AG04450 (cell line): ENCODE measurements at places on chromosomes 7 and 10.

DNA sequence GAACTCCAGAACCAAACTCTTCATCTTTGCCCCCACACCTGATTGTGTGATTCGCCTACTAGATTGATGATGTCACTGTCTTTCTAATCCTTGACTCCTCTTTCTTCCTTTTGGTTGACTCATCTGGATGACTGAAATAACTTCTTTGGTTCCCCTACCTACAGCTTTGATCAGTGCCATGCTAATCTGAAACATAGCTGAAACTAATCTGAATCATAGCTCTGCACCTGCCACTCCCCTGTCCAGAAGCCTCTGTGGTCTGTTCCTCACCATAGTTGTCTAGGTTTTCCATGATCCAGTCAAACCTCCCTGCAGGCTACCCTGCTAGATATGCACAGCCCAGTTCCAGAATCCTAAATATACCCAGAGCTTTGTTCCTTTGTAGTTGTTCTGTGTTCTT lies 51.9 kb downstream of the ZNF365 start:
- DNase-seq = no peak

DNA sequence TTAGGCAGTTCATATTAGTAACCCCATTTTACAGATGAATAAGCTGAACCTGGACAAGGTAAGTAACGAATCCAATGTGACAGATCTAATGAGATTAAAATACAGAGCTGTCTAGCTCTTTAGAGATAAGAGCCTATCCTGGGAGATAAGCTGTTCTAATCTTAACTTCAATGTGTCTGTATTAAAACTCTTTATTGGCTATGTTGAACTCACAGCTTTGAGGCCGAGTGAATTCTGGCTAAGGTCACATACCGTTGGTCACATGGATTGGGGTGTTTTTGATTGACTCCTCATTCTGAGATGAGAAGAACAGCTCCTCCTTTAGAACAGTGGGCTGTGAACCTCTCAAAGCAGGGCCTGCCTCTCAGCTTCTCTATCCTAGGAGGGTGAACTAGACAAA lies 113.4 kb upstream of the EEPD1 start:
- DNase-seq = no peak

DNA sequence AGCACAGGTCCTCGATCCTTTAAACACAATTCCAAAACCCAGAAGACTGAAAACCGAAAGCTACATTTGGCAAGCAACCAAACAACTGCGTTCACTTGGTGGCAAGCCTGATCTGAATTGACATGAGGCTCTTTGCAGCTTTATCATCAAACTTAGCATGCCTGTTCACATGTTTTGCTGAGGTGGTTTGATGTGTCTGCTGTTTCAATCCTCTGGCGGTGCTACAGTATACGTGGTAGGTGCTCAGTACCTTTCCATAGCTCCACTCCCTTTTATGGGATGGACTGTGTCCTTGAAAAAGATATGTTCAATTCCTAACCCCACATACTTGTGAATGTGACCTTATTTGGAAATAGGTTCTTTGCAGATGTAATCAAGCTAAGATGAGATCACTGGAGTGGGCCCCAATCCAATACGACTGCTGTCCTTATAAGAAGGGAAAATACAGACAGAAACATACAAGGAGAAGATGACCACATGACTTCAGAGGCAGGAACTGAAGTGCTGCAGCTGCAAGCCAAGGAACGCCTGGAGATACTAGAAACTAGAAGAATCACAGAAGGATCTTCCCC lies 33.4 kb downstream of the CCDC6 start:
- DNase-seq = peak; percentile 95

DNA sequence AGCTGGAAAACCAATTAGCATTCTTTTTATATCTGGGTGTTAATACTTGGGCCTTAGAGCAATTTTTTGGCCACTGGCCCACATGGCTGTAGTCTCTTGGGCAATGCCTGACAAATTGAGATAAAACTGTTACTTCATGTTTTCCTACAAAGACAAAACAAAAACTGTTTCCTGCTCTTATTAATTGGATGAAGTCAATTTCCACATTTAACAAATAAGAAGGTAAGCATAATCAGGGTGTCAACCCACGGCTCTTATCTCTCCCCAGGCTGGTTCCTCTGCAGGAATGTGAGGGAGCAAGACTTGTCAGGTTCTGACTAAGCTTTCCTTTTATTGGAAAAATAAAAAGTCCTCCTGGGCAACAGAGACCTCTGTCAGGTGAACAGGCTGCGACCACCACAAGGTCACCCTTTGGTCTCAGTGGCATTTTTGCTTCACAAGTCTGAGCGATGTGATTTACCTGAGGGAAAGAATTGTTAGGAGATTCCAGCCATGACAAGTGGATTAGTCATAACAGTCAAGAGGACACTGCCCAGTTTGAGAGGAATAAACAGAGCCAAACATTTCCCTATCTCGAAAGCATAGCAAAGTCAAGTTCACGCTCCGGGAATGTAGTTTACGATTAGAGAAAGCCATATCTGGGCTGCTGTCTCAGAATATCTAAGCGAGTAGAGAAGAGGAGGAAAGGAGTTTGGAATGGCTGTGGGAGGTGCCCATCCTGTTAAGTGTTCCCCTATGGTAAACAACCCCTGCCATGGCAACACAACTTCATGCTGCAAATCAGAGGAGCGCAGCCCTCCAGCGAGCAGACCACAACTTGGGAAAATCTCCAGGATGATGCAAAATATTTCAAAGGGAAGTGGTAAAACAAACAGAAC lies 144.4 kb downstream of the TES start:
- peak; percentile 94 for DNase-seq

DNA sequence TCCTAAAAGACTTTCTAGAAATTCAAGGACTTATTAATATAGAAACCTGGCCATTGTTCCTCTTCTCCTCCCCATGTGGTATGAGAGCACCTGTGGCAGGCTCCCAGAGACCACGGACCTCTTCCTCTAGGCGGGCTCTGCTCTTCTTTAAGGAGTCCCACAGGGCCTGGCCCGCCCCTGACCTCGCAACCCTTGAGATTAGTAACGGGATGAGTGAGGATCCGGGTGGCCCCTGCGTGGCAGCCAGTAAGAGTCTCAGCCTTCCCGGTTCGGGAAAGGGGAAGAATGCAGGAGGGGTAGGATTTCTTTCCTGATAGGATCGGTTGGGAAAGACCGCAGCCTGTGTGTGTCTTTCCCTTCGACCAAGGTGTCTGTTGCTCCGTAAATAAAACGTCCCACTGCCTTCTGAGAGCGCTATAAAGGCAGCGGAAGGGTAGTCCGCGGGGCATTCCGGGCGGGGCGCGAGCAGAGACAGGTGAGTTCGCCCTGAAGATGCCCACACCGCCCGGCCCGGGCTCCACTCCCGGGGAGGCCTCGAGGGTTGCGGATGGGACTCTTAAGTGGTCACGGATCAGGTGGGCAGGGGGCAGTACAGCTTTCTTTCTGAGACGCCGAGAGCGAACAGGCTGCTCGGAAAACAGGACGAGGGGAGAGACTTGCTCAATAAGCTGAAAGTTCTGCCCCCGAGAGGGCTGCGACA lies at the start of gene SLC26A4:
Gene SLC26A4 (plus strand): TSS at position 448 of the 700 bp plus-strand sequence. CDS start 814 bp downstream, outside the sequence.
- no peak for DNase-seq

GRCh38 chr7:81925530-81925929 lies 155.7 kb upstream of the HGF start:
- no peak for DNase-seq

DNA sequence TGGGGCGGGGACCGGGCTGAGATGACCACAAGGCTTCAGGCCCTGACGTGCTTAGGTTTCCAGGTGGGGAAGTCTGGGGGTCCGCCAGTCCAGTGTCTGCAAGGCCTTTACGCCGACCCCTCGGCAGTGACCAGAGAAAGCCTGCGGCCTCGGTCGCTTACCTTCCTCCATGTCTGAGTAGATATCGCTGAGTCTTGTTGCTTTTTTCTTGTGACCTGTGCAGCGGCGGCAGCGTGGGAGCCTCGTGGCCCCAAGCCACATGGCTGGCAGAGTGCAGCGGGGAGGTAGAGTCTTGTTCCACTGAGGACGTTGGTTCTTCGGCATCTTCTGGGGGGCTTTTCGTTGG lies 329 bp downstream of the NOLC1 start:
- no peak for DNase-seq

DNA sequence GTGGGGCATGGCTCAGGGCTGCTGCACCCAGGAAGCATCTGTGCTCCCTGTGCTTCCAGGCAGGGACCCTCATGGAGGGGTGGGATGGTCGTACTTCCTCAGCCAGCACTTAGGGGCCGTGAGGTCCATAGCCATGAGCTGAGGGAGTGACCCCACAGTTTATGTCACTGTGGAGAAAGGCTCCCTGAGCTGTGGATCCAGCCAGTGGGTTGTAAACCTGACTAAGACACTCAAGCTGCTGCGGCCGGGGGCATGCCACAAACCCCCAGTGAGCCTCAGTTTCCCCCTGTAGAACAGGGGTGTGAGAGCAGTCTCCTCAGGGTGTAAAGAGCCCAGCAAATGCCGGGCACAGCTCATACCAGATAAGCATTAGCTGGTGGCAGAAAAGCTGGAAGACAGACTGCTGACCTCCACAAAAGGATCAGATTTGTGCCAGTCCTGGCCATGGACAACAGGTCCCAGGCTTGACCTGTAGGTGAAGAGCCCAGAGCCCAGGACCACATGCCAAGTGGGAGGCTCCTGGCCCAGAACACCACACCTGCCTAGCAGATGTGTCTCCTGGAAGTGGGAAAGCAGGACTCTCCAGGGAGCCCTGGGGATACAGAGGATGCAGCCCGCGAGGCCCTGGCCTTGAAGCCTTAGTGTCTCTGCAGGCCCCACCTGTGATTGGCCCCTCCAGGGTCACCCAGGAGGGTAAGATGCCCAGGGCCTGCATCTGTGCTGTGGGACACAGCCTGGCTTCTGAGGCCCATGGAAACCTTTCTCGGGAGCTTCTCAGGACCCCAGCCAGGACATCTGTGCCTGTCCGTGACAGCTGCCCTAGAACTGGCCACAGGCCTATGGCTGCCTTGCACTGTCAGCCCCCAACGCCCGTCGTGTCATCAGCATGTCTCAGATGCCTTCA lies 78.1 kb upstream of the RET start:
- no peak for DNase-seq

DNA sequence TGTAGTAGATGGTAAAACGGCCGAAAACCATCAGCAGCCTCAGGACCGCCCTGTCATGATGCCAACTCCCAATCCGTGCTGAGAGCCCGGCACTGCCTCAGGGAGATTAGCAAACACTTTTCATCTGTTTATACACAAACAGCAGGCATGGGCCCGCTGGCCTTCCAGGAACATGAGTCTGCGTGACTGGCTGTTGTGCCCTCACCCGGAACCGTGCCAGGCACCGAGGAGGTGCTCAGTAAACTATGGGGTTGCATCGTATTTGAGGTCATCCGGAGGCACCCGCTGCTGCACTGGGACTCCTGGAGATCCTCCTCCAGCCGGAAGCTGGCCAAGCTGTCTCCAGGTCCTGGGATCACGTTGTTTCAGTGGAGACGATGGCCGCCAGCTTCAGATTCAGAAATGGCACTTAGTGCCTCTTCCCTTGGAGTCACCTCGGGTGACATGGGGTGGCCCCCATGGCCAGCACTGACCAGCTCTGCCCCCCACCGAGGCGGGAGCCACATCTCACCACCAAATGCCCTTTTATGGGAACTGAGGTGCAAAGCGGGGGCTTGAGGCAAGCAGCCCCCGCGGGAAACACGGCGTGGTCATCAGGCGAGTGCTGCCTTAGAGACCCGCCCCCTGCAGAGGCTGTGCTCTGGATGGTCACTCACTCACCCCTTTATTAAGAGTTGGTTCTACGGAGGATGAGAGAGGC lies 585.9 kb downstream of the PTPRN2 start:
- DNase-seq = no peak

- DNase-seq = no peak
These were observed 101.0 kb downstream of the HERPUD2 start for GRCh38 chr7:35593899-35594298.

GRCh38 chr10:5617521-5617920 lies 48.9 kb downstream of the ASB13 start:
- no peak for DNase-seq

- DNase-seq = no peak
These were observed 53.6 kb downstream of the SEC61G start for GRCh38 chr7:54705436-54705835.

DNA sequence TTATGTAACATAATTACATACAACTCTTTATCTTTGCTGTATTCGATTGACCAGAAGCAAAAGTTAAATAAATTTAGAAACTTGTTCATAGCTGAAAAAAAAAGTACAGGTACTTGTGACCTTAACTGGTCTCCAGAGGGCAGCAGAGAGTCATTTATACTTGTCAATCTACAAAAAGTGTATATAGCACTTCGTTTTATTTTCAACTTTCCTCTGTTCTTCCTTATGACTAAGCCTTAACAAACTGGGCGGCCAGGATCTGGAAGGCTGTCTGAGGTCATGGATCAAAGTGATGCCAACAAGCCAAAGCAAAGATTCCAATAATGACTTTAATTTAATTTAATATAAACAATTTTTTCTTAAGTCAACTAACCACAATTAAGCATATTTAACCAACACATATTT lies 29.8 kb downstream of the C10orf67 start:
- peak; percentile 71 for DNase-seq

DNA sequence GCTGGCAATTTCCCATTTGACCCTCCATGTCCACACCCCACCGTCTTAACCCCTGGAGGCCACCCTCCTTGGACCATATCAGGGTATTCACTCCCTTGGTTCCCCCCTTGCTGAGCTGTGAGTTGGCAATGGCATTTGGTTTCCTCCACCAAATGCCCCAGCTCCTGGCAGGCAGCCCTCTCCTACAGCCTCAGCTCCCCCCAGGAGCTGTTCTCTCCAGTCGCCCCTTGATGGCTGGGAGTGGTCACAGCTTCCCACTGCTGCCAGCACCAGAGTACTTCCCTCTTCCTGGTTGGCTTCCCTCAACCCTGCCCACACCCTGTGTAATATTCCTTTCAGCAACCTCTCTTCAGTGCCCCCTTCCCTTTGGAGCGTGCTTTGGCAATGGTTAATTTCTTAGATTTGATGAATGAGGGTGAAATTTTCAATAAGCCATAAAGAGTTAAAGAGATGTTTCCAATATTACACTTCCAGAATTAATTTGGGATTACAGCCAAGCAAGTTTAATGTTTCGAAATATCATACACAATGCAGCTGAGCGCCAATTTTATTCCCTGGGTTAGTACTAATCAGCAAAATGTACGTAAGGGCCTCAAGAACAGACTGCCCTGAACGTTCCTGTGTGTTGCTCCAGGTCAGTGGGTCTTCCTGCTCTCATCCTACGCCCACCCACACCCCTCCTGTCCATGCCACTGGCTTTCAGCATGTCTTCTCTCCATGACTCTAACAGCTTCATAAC lies 207.1 kb upstream of the NFE2L3 start:
- DNase-seq = no peak

GRCh38 chr7:87517136-87517815 lies 41.8 kb upstream of the ABCB4 start:
- no peak for DNase-seq

GRCh38 chr10:4812046-4812445 lies 14.0 kb upstream of the AKR1E2 start:
- no peak for DNase-seq

DNA sequence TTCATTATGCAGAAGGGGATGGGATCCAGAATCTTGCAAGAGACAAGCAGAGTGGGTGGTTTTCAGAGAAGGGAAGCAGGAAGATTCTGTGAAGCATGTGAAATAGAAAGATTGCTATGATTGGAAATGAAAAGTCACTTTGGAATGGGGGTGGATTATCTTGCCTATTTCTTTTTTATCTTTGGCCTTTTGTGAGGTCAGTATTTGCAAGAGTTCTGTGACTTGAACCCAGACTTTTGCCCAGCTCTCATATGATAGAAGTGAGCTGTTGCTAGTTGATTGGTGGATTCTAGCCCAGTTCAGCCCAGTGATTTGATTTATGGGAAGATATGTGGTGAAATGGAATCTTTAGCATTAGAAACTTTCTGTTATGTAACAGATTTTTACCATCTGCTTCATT lies 17.1 kb downstream of the ENTPD7 start:
- DNase-seq = peak; percentile 83

GRCh38 chr7:117346161-117346560 lies 23.3 kb upstream of the WNT2 start:
- no peak for DNase-seq
